Stimulated activated CD4-positive, alpha-beta T cell treated with anti-CD3 and anti-CD28 coated beads, Interleukin-12 subunit alpha, Interleukin-12 subunit beta, amount 100 ng/mL, for 48 hours (primary cell): ENCODE measurements at places on chromosomes 3 and 15.

DNA sequence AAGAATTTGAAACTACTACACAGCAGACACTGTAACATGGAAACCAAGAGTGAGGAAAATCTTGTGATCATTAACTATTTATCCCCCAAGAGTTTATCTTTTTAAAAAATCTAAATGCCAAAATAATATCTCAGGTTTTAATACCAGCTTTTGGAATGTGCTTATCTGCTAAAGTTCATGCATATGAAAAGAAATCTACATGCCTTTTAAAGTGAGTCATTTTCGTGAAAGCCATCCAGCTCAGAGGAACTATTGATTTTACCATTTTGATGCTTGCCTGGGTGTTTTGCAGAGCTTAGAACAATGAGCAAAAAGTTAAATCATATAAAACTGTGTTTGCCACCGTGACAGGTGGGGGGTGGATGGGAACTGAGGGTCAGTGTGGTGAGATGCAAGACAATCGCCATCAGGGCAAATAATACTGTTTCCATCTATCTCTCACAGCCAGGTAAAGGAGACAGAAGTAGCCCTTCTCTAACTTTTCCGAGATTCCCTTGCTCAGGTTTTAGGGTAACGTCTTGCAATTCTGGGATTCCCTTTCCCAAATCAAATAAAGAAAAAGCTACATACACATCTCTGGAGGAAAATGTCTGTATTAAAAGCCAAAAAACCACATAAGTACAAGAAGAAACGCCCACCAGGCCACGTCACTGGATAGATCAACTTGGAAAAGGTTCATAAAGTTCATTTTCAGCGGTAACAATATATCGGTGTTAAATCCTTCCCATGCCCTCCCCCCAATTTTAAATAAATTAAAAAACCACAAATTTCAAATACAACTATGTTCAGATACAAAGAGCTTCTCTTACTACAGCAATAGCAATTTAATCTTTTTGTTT, 2.0 kb downstream of the TMEM158 start:
- DNase-seq = no peak

DNA sequence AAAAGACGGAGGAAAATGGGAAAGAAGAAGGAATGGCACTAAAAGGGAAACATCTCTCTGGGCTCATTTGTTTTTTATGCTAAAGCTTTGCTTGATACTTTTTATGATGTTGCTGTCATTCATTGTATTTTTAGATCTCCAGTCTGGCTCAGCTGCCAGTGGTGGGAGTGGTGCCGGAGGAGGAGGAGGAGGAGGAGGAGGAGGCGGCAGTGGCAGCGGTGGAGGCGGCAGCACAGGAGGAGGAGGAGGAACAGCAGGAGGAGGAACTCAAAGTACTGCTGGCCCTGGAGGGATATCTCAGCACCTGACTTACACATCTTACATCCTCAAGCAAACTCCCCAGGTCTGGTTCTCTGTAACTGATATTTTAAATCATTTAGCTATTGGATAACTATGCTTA, 49.6 kb downstream of the MAP6D1 start:
- no peak for DNase-seq

DNA sequence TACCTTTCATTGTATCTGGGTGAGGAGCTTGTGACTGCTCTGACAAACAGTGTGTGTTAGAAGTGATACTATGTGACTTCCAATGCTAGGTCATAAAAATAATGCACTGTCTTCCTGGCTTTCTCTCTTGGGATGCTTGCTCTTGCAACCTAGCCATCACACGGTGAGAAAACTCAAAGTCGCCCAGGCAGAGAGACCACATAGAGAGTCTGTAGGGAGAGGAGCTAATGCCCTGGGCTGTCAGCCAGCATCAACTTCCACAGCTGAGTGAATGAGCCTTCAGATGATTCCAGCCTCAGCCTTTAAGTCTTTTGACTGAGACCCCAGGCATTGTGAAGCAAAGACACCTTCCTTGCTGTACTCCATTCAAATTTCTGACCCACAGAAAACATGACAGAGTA, 220.6 kb upstream of the SGO1 start:
- no peak for DNase-seq

GRCh38 chr3:116757315-116757714, 47.7 kb downstream of the TUSC7 start:
- DNase-seq = no peak

DNA sequence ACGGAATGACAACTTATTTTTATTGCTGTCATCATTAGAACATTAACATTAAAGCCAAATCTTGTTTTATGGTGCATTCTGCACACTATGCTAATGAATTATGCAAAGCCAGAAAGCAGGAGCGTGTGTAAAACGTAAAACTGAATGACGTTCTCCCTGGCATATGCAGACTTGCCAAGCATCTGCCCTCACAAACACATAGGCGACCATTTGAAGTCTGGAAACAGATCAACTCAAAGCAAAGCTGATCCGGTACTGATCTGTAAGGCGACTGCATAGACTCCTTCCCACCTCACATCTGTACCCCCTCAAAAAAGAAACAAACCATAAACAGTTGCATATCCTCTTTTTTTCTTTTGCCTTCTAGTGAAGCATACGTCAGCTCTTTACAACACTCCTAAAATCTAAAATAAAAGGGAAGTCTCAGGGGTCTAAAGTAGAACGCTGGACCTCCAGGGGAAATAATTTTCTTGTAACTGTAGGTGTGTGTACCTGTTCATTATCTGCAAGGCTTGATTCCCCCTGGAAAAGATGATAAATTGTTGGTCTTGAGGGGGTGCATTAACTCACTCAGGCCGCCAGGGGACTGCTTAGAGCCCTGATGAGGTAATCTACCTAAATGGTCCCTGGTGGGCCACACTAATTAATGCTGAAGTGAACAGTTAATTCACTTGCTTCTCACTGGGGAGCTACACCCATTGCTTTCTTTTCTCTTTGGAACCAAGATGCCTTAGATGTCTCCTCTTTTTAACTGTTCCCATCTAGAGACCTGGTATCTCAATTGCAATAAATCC, 231.4 kb downstream of the CDIN1 start:
- no peak for DNase-seq

GRCh38 chr3:134364061-134364935, 9.9 kb downstream of the AMOTL2 start:
- no peak for DNase-seq

GRCh38 chr3:24117508-24117907, 172.4 kb downstream of the NR1D2 start:
- DNase-seq = no peak

GRCh38 chr15:73578026-73578425, 55.2 kb downstream of the NPTN start:
- DNase-seq = no peak

DNA sequence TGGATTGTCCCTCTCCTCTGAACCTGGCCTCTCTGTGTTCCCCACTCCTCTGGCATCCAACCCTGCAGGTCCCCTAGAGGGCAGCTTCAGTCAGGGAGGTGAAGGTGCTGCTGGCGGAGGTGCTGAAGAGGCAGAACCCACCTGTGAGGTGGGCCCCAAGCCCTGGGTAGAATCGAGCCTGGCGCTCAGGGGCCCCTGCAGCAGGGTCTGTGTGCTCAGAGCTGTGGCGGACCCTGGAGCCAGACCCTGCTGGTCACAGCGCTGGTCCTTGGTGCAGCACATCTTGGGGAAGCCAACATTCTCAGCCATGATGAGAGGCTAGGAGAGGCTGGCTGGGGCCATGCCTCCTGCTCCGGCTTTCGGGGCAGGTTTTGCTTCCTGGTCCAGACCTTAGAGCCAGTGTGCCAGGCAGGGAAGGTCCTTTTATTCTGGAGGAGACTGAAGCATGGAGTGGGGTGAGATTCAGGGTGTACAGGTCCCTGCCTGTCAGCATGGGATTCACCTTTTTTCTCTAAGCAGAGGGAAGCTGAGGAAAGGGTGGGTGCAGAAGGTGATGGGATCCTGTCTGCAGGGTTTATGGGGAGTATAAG, 54.7 kb upstream of the TAMM41 start:
- DNase-seq = no peak

DNA sequence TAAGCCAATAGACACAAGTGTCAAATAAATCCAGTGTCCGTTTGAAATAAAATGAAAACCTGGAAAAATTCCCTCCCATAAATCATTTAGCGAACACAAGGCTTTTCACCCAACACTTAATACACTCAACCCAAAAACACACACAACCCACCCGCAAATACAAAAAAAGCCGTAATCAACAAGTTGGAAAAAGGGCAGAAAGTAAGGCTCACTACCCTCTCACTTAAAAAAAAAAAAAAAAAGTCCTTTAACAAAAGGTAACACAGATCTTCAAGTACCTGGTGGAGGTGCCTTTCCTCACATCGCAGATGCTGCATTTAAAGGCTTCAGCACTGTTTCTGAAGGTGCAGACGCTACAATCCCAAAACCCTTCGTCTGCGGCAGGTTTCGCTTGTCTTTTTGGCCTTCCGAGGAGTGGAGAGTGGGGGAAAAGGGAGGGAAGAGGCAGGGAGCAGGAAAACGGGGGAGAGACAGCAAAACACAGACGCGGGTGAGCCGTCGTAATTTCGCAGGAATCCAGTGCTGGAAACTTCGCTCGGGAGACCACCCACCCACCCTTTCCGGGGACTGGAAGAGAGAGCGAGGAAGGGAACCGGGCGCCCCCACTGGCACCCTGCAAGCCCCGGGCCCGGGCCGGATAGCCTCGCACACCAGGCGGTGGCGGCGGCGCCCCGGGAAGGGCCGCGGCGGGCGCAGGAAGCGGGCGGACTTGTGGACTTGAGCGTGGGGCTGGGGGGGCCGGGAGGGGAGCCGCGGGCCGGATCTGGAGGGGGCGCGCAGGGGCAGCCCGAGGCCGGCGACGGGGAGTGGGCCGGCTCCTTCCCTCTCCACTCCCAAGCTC, 401.8 kb downstream of the SHQ1 start:
- DNase-seq = peak; percentile 25

DNA sequence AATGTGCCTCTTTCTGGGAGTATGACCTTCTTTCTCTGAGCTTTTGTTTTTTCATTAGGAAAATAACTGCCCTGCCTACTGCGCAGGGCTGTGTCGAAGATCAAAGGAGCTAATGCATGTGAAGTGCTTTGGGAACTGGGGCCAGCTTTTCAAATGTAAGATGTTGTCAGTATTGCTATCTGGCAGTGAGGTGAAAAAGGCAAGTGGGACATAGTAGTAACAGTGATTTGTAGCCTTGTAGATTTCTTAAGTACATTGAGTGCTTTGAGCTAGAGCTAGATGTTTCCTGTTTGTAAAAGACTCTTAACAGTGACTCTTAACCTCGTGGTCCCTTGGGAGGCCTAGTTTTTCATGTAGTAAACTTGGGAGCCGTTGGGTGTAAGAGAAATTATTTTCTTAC, 126.5 kb downstream of the ECT2 start:
- no peak for DNase-seq

GRCh38 chr15:67296188-67296587, 41.6 kb downstream of the IQCH start:
- no peak for DNase-seq

DNA sequence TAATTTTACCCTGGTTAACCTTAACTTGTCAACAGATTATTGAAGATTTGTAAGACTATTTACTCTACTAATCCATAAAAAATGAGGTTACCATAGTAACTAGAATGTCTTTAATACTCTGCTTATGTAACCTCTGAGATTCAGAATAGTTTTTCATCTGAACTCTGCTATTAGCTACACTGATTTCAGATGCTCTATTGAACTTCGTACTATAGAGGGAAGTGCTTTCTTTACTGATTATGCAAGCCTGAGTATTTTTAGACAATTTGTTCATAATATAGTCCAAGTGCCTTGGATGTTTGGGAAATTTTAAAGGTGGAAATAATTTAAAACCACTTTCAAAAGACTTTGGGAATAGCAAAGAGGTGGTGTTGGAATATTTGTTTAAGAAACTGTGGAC, 107.9 kb upstream of the GBE1 start:
- DNase-seq = no peak

- no peak for DNase-seq
Observed at GRCh38 chr15:77045985-77046384, 24.9 kb downstream of the TSPAN3 start.

DNA sequence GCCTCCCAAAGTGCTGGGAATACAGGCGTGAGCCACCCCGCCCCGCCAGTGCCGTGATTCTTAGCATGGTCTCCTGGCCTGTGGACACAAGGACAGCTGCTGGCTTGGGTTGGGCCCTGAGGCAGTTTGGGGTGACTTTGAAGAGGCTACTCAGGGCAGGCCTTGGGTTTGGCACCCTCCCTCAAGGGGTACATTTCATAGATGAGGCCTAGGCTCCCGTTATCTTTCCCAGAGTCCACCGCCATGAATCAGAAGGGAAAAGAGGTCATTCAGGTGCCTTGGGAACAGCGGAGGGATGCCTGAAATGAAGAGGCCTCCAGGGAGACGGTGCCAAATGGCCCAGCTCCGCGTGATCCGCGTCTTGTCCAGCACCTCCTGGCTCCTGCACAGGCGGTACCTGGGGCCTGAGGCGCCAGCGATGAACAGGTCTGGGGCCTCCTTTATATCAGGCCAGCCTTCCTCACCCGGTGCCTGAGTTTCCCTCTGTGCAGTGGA, 9.3 kb downstream of the GNAI2 start:
- DNase-seq = no peak

DNA sequence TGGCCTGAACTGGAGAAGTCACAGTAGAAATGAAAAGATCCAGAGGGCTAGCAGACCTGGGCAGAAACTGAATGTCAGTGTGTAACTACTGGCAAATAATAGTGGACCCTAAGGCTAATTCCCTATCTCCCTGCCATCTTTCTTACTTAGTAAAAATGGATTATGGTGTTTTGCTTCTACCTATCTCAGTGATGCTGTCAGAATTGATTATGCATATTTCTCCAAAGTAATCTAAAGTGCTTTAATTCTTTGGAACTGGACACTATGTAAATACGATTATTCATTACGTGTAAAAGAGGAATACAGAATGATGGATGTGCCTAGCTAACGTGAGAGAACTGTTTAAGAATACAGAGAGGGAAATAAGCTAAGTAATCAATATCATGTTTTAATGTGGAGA, 651.9 kb downstream of the NLGN1 start:
- no peak for DNase-seq
